ENCODE measurements at places on chromosomes 1 and 21.

DNA sequence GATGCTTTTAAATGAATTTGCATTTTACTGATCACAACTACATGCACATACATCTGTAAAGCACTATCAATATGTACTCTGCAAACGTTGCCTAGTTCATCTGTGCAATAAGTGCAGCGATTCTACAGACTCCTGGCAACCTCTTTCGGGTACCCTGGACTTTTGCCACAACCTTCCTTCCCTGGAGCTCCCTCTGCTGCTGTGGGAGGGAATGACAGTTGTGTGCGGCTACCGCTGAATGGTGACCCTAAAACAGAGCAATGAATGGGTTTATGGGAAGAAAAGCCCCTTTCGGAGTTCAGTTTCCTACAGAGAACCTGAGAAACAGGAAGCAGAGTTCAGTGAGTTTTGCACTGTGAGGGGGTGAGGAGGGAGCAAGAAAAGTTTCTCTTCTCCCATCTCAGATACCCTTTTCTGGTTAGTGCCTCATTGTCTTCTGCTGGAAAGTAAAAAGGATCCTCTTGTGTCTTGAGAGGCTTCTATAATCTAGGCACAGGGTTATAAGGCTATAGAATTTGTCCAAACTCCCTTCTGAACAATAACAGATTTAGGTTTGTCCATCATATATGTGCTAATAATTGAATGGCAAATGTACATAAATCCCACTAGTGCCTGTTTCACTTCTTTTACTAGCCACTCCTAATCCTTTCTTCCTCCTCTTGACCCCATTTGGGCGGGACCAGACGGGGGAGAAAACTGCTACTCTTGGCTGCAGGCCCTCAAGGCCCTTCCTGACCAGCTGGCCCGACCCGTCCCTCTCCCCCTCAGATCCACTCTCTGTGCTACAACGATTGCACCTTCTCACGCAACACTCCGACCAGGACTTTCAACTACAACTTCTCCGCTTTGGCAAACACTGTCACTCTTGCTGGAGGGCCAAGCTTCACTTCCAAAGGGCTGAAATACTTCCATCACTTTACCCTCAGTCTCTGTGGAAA is 19.8 kb upstream of the SARS1 start:
- DNase-seq: peak; percentile 29

DNA sequence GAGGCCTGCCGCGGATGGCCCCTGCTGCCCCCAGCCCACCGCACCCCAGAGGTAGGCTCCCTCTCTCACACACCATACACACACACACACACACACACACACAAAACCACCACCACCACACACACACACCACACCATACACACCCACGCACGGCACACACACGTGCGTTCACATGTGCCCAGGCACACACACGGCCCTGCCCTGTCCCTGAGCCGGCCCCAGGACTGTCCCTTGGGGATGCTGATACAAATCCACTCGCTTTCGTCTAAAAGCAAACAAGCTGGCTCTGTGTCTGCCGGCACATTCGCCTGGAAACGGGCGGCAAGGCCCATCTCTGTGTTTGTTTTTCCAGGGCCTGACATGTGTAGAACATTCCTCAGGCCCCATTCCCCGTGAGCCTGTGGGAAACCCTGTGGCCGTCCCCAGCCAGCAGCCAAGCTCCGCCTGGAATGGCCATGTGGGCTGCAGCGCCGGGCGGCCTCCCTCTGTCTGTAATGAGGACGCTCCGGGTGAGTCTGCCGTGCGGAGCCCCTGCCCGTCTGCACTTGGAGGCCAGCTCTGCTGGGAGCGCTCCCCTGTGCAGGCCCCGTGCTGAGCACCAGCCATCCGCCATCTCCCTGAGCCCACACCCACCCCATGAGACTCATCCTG is 67.4 kb downstream of the DMRTB1 start:
- DNase-seq: peak; percentile 69

GRCh38 chr1:29256979-29257804 is 20.9 kb downstream of the PTPRU start:
- peak; percentile 79 for DNase-seq

- no peak for DNase-seq
Observed at GRCh38 chr1:97196825-97197516, 475.4 kb downstream of the PTBP2 start.

DNA sequence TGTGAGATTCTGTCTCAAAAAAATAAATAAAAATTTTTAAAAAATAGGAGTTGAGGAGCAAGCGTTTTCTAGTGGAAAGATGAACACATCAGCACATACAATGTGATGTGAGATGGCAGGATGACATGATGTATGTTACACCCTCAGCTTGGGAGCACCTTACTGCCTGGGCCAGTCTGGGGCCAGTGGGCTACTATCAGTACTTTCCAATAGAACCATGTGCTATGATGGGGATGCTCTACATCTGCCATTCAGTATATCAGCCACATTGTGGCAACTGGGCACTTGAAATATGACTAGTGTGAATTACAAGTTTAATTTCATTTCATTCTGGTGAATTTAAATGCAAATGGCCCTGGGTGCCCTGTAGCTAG is 156.0 kb downstream of the PGBD5 start:
- DNase-seq: no peak

- no peak for DNase-seq
Observed at GRCh38 chr1:86453664-86454063, 15.1 kb upstream of the CLCA1 start.

DNA sequence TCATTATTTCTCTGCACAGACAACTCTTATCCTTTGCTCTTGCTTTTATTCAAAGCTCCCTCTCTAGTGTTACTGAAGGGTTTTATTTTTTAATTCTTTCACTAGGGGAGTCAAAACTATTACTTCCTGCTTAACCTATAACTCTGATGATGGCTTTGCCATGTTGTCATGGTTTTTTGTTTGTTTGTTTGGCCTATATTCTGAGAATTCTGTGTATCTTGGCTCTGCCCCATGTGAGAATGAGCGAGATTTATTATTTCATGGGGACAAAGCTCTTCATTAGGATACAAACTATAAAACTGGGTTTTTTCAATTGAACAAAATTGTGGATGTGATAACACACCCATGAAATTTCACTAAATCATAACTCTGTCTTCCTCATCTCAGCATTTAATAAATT is 190.5 kb upstream of the C1orf105 start:
- DNase-seq: no peak

DNA sequence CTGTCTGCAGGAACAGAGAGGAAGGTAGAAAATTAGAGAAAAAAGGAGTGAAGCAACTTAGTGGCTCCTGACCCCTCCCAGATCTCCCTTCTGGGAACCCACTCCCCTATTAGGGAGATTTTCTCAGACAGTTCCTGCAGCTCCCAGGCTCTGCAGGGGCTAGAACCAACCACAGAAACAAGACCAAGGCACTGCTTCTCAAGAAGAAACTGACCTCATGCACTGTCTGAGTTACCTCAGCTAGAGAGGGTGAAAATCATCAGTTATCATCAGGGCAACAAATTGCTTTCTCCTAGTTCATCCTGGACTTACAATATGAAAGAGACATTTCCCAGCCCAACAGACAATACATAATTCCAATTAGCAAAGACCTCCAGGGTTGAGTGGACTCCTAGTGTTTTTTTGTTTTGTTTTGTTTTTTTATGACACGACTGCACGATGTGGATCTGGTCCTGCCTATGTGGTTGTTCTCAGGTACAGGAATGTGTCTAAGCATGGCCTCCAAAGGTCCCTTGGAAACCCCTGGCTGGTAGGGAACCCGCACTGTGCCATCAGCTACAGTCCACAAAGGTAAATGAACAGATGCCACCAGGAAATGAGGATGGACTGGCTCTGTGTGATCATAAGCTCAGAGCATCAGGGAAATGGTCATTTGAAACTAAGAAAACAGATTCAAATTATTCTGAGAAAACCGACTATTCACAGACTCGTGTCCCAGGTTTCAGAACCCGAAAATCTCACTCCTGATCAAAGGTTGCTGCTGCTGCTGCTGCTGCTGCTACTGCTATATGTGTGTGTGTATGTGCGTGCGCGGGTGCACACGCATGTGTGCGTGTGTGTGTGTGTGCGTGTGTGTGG is 65.3 kb downstream of the LAMC2 start:
- DNase-seq: no peak

GRCh38 chr1:36089393-36090121 is 865 bp downstream of the ADPRS start:
- DNase-seq: peak; percentile 34

- no peak for DNase-seq
Observed at GRCh38 chr1:164562947-164563520, 4.0 kb downstream of the PBX1 start.

DNA sequence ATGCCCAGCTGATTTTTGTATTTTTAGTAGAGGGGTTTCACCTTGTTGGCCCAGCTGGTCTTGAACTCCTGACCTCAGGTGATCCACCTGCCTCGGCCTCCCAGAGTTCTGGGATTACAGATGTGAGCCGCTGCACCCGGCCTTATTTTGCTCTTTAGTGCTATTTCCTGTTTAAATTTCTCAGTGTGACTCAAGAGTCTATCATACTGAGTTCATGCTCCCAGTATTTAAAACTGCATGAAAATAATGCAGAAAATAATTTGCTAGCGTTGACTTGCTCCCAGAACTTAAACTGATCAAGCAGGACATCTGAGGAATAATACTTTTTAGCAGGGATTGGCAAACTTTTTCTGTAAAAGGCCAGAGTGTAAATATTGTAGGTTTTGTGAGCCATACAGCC is 86.4 kb upstream of the C1orf21 start:
- DNase-seq: peak; percentile 48

- DNase-seq: peak; percentile 43
Observed at GRCh38 chr1:44786138-44786840, 1.7 kb downstream of the BEST4 start.

DNA sequence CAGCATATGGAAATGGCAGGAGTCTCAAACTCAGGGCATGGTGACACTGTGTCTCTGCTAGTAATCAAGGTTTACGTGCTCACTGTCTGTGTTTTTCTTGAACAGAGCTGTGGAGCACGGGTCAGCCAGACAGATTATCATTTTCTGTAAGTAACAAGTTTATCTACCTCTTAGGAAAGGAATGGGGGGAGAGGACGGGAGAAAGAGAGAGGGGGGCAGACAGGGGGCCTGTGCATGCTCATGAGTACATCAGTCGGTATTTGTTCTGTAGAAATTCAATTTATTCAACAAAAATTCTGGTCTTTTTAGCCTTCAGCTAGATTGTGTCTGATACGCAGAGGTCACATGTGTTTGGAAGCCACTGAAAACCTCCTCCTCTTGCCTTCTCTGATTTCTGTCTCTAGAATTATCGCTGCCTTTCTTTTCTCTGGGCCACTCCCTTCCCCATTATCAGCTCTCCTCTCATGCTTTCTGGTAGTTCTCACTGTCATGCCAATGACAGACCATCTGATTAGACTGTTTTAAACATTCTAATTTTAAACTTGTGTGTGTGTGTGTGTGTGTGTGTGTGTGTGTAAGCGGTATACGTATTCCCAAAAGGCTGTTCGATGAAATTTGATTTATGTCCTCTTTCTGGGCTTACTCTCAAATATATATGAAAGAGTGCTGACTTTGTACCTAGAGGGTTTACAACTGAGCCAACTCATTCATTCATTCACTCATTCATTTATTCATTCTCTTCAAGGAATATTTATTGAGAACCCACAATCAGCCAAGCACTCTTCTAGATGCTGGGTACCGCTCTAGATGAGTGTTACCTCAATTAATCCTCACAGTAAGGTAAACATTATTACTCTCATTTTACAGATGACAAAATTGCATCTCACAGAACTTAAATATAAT is 636.9 kb downstream of the KIF26B start:
- DNase-seq: peak; percentile 13

- no peak for DNase-seq
Observed at GRCh38 chr21:34266351-34266750, 97.5 kb upstream of the KCNE2 start.

DNA sequence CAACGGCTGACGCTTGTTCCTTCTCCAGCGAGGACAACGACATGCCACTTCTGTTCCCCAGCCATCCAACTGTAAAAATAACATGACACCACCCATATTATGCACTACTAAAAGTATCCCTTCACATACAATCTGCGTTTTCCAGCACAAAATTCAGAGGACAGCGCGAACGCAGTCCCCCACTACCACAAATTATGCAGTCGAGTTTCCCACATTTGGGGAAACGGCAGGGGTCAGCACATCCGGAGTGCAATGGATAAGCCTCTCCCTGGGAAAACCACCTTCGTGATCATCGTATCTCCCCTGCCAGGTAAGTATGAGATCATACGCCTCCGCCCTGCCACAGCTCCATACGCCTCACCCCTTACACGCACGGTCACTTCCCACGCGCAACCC is 120.9 kb downstream of the PPIAL4G start:
- no peak for DNase-seq

DNA sequence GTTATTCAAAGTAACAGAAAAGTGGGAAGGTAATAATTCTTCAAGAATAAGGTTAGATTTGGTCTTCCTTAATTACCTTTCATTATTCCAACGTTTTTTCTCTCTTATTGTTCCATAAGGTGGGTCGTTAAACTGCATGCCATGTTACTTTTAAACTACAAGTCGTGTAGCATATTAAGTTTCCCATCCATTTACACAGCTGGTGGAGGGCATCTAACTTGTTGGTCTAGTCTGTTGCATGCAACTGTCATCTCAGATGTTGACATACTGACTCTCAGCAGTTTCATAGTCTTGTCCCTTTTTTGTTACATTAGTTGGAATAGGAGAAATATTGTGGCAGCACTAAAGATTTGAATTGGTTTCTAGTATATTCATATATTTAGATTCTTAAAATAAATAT is 54.6 kb upstream of the BMP8A start:
- no peak for DNase-seq

- no peak for DNase-seq
Observed at GRCh38 chr1:6285336-6285735, 24.4 kb upstream of the GPR153 start.

GRCh38 chr1:241808265-241808664 is 39.7 kb upstream of the EXO1 start:
- DNase-seq: no peak

GRCh38 chr1:61013189-61013945 is 69.0 kb upstream of the NFIA start:
- no peak for DNase-seq

- no peak for DNase-seq
Observed at GRCh38 chr21:45465105-45465504, 60.1 kb downstream of the COL18A1 start.

- no peak for DNase-seq
Observed at GRCh38 chr1:97073169-97073568, 351.6 kb downstream of the PTBP2 start.

DNA sequence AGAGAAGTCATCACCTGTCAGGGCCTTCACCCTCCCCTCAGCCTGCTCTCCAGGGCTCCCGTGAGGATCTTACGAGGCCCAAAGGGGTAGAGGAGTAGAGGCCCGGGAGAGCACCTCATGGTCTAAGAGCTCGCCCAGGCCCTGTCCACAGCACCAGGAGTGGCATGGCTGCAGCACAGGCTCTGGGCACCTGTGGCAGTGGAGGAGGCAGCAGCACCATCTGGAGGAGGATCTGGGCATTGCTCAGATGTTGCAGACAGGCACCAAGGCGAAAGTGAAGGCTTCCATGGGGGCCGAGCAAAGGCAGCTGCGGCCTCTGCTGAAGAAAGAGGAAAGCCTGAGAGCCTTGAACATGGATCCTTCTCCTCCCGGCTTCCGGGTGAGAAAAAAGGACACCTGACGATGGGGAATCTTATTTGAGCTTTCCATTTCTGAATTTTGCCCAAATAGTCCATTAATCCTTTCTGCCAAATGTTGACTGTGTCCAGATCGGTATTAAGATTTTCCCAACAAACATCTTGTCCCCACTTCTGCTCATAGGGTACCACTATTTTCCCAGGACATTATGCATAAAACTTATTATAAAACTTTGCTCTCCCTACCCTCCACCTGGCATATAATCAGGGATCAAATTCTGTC is 604.7 kb downstream of the PTPRC start:
- DNase-seq: peak; percentile 27

All from fibroblast of skin of right quadriceps (primary cell).